G401 (cell line): ENCODE measurements at places on chromosomes 12 and 14. TPM values are rescaled to one million over a fixed set of nuclear protein-coding genes. Genes with fewer than 3 reads are reported as not detected.

DNA sequence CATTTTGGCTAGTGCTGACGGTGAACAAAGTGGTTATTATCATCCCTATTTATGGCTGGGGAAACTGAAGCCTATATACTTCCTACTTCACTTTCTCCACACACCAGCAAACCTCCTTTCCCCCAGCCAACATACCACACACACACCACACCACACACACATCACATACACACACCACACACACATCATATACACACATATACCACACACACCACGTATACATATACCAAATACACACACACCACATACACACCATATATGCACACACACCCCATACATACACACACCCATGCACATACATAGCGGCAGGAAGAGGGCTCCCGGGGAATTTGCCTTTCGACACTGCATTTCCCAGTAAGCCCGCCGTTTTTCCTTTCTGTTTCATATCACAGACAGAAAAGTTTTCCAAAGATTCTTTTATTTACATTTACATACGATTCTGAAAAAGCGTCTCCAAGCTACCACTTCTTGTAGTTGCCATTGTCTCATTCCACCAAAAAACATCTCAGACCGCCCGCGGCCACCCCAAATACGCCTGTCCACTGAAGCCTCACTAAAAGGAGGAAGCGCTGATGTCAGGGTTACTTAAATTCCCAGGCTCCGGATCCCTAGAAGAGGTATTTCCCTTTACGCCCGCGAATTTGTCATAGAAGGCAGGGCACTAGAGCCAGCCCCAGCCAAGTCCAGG, 823 bp upstream of the RAB5B start:
- DNase-seq: no peak

DNA sequence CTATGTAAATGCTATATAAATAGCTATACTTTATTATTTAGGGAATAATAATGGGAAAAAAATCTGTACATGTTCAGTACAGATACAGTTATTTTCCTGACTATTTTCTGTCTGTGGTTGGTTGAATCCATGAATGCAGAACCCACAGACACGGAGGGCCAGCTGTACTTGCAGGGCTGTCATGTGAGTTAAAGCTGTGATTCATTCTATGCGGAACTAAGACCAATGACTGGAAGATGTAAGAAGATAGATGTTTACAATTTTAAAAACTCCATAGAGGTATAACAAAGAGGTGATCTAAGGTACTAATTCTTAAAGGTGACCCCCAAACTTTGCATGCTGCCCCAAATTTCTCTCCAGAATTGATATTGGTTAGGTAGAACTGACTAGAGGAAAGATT, 14.6 kb downstream of the PCNX4 start:
- peak; percentile 22 for DNase-seq

CCDC184 gene
- total RNA-seq: 0.03 and 0.06 TPM in 2 replicates

TUNAR gene
- total RNA-seq: not detected in 2 replicates

ZNF891 gene
- 1.4 and 1.6 TPM in 2 replicates for total RNA-seq

DNA sequence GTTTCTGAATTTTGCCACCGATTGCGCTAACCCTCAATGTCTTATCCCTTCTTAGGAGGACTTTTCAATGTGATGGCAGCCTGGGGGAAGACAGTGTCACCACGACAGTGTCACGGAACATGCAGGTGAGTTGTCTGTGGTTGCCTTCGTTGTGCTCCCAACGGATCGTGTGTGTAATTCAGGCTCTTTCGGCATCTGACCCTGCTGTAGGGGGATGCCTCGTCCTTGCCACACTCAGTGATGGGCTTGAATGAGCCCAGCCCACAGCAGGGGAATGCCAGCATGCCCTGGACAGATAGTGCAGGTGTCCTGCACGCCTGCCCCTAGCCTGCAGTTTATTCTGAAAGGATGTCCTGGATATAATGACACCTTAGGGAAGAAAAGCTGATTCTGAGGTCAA, 123.8 kb upstream of the RTL1 start:
- DNase-seq: no peak

GRCh38 chr14:70934502-70935134, 27.4 kb downstream of the PCNX1 start:
- no peak for DNase-seq

- DNase-seq: no peak
These were observed 352.9 kb upstream of the OR4E1 start for GRCh38 chr14:22026527-22026926.

SP7 gene
- total RNA-seq: 0.41 TPM in 1 of 2 replicates, not detected in the other

CD69 gene
- total RNA-seq: not detected in 2 replicates
